ENCODE measurements at places on chromosomes 1 and 21. TPM values are rescaled to one million over a fixed set of nuclear protein-coding genes. Genes with fewer than 3 reads are reported as not detected.

DNA sequence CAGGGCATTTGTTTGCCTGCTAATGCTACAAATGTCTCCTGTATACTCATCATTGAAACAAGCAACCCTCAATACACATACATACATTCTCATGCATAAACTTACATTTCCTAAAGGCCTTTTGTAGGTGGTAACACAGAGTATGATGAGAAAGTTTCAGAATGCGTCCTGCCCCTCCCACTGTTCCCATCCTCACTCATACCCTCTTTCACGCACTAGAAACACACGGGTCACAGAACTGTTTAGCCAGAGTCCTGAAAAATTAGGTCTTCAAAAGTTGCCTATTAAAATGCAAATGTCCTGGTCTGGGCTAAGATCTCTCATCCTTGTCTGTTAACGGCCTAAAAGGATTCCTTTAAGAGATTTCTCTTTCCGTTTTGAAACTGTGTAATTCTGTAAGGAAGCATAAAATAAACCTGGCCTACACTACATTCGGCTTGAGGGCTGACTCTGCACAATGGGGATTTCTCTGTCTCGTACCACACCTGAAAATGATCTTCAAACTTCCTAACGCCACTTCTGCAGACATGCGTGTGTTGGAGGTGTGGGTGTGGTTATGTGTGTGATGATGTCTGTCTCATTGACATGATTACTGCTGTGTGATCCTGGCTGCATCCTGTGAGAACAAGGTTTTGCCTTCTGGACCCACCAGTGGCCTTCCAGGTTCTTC is 5.3 kb upstream of the FCER1A start:
- no peak for DNase-seq

- DNase-seq: no peak
Observed at GRCh38 chr1:37944816-37945215, 2.0 kb downstream of the INPP5B start.

DNA sequence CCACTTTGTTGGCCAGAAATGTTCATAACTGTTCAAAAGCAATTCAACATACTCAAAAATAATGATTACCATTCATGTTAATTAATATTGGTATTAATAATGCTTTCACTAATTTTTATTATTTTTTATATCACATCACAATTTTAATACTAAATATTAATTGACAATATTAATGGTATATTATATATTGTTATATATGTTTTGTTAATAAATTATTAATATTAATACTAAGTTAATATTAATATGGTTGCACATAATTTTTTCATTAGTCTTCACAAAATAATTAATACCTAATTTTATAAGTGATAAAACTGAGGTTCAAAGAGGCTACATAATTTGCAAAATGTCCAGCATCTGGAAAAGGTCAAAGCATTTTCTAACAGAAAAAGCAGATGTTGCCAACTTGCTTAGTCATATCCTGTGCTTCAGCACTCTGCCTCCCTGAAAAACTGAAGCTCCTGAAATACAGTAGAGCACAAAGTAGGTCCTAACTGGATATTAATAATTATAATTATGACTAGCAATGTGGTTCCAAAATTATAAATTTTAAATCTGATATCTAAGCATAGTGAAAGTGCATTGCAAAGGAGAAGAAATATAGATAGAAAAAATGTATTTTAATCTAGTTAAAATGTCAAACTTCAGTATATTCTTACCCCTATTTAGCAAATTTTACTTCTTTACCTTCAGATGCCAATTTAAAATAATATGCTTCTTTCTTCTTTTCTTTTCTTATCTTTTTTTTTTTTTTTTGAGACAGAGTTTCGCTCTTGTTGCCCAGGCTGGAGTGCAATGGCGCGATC is 123.2 kb upstream of the TNFSF4 start:
- no peak for DNase-seq

DNA sequence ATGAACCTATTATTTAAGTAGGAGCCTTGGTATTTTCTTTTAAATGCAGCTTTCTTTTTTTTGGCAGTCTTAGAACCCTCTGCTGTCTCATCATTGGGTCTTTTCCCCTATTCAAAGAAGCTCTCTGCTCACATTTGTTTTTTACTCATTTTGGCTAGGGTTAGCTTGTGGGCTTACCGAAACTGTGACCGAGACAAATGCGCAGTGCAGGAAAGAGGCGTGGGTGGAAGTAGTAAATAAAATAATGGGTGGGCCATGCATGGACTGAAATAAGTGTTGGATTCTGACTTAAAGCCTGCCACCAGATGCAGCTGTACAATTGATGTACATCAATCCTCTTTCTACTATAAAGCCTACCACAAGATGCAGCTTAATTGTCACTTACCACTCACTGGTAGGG is 14.7 kb downstream of the XPR1 start:
- DNase-seq: no peak

- no peak for DNase-seq
Observed at GRCh38 chr1:154272999-154273563, 652 bp downstream of the HAX1 start.

GRCh38 chr1:220526294-220526693 is 1.6 kb upstream of the MARK1 start:
- DNase-seq: peak; percentile 45

- peak; percentile 77 for DNase-seq
Observed at GRCh38 chr1:60916906-60917305, 165.5 kb upstream of the NFIA start.

DNA sequence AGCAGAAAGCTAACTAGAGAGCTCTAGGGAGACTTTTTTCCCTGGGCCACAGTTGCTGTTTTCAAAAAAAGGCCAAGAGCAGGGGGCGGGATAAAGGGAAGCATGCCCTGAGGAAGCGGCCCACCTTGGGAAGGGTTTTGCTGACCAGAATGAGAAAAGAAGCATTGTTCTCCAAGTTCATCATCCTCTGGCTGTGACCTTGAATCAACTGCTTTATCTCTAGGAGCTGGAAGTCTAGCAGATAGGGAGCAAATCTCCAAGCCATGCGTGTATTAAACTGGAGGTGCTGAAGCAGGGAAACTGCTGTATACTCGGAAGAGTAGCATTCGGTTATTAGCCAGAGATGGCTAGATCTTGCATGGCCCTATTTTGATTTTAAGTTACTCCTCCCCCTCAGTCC is 64.8 kb downstream of the ATP2B4 start:
- DNase-seq: no peak

DNA sequence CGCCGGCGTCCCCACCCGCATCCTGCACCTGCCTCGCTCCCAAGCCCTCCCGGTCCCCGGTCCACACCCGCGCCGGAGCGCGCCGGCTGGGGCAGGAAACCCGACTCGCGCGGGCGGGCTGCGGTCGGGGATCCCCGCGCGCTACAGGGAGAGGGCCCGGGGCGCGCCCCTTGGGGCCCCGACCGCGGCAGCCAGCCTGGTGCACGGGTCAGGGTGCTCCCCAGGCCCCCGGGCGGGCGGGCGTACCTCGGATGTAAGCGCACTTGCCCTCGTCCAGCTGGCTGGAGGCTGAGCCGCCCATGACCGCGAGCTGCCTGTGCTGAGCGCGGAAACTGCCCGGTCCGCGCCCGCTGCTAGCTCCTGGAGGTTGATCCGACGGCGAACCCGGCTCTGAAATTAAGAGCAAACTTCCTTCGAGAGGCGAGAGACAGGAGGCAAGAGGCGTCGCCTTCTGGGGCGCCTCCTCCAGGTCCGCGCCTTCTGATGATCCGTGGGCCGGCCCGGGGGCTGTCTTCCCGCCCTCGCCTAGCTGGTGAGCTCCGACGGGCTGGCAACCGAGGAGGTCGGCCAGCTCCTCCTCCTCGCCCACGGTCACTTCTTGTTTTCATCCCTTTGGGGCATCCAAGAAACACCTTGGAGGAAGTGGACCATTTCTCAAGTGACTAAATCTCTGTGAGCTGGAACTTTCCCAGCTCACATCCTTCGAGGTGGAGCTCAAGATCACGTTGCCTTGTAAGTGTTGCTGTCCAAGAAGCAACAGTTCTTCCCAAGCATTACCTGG is at the start of gene NIBAN1:
Gene NIBAN1 (minus strand): TSS at position 453 of the 781 bp plus-strand sequence. CDS start 152 bp downstream, at position 301.
- no peak for DNase-seq

SLC6A9 gene
- 26.0 TPM for polyA plus RNA-seq

TBX15 gene
- polyA plus RNA-seq: 9.0 TPM

SPATA46 gene
- not detected for polyA plus RNA-seq

MAP3K21 gene
- 0.49 TPM for polyA plus RNA-seq

PRAMEF13 gene
- polyA plus RNA-seq: not detected

SPATA1 gene
- not detected for polyA plus RNA-seq

A3GALT2 gene
- not detected for polyA plus RNA-seq

Measured in brain (organoid and tissue), 16 donors.